ENCODE measurements at places on chromosomes 5 and 9.

GRCh38 chr5:10319202-10319851 lies 11.6 kb upstream of the CMBL start:
- no peak for DNase-seq

DNA sequence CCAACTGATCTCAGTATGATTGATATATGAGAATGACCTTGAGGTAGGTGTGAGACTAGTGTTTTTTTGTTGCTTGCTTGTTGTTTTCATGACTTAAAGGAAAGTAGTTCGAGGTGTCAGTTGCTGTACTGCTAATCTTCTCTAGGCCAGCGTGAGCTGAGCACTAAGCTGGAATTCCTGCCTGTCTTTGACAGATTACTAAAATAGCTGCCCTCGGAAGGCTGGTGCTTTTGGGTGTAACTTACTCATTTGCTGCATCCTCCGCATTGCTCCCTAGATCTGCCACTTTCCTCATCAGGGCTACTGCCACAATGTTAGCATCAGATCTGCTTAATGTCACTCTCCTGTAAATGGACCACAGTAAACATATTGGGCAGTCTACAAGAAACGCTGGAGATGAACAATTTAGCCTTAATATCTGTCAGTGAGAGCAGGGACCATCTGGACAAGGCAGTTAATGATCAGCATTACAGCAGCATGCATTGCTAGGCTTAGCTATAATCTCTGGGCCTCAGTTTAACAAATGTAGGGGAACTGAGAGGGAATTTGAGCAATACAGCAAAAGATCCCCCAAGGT lies 106.6 kb upstream of the CDH6 start:
- no peak for DNase-seq

DNA sequence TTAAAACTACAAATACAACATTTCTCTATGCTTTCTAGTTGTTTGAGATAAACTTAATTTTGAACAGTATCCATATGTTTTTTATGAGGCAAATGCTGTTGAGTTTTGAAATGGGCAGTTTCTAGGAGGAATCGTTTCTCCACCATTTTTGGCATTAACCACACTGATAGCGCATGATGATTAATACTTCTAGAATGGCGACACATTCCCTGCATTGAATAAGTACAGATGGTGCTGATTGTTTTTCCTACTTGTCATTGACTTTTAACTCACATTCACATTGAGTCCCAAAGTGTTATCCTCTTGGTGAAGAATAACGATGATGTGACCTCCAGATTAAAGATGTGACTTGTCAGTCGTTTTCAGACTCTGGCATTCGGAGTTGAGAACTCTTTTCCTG lies 6.5 kb upstream of the CCDC192 start:
- DNase-seq = no peak

GRCh38 chr5:36301858-36302603 lies at the start of gene RANBP3L:
Gene RANBP3L, minus strand, starts transcription at chr5:36301902. Its CDS starts 486 bp downstream, at chr5:36301416.
- no peak for DNase-seq

GRCh38 chr9:91042541-91042940 lies 240.9 kb downstream of the SYK start:
- DNase-seq = no peak

DNA sequence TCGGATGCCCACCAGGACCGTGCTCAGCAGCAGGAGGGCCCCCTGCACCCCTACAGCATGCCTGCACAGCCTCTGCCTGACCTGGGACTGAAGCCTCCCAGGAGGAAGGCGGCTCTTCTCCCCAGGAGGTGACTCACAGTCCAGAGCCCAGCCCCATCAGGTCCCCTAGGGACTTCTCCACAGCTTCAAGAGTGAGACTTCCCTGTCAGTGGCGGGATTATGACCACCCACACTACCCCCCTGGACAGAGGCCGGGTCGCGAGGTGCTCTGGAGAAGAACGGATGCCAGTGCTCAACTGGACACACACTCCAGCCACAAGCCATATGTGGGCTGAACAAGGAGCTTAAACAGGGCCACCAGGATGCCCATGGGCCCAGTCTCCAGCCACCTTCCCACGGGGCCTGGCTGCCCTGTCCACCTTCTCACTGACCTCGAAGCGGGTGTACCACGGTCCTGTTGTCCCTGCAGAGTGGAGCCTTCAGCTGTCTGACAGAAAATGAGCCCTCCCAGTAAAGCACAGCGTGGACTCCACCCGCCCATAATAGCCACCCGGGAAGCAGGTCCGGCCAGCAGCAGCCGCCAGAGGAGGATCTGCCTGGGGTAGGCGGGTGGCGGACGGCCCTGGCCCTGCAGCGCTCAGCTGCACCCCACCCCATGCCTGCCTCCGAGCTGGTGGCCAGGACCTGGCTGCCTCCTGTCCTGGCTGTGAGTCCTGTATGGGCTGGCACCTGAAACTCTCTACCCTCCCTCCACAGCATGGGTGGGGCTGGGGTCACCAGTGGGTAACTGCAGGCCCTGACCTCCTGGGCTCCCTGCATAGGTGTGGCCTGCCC lies 54.7 kb downstream of the SEMA4D start:
- no peak for DNase-seq

DNA sequence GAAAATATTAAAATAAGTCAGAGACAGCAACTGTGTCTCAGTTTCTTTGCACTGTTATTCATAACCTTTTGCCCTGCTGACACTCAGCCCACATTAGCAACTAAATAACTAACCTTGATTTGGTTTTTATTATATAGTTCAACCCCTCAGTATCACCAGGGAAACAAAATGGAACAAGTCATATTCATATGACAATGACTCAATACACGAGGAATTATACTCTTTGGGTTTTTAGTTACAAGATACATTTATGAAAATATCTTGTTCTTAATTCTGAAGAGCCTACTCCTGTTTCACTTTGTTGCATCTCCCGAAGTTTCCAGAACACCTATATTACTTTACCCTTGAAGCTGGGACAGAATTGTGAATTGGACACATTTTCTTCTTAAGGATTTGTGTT lies 845.4 kb downstream of the EFNA5 start:
- no peak for DNase-seq

GRCh38 chr5:158616707-158617106 lies 483.0 kb downstream of the EBF1 start:
- DNase-seq = no peak

- DNase-seq = no peak
Measured at GRCh38 chr5:50855001-50855400, 188.6 kb downstream of the PARP8 start.

GRCh38 chr5:111337688-111338087 lies 113.5 kb downstream of the CAMK4 start:
- DNase-seq = no peak

- no peak for DNase-seq
Measured at GRCh38 chr9:136363949-136364748, 605 bp upstream of the DNLZ start.

All from lower leg skin (tissue), 4 donors.